ENCODE measurements at places on chromosomes 1 and 21.

DNA sequence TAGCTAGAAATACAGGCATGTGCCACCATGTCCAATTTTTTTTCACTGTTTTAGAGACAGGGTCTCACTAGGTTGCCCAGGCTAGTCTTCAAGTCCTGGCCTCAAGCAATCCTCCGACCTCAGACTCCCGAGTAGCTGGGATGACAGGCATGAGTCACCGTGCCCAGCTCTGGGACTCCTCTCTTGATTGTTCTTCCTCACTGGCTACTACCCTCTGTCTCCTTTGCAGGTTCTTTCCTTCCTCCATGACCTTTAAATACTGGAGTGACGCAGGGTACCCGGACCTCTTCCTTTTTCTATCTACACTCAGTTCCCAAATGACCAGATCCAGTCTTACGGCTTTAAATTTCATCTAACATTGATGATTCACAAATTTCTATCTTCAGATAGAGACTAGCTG is 34.9 kb downstream of the ASH1L start:
- no peak for DNase-seq

DNA sequence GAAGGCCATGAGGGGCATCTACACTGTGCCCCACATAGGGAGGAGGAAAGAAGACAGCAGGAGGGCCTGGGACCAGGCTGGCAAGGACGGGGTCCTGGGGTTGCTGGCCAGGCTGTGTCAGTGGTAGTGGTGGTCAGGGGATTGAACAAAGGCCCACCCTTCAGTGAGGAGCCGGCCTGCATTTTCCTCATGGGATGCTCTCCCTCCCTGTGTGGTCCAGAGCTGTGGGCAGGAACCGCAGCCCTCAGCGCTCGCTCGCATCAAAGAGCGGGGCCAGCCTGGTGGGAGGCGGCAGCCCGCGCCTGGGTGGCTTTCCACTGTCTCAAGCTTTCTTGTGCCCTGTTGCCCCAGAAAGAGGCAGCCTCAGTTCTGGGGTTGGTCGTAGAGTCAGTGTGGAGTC is 24.8 kb downstream of the LHX4 start:
- DNase-seq = no peak

DNA sequence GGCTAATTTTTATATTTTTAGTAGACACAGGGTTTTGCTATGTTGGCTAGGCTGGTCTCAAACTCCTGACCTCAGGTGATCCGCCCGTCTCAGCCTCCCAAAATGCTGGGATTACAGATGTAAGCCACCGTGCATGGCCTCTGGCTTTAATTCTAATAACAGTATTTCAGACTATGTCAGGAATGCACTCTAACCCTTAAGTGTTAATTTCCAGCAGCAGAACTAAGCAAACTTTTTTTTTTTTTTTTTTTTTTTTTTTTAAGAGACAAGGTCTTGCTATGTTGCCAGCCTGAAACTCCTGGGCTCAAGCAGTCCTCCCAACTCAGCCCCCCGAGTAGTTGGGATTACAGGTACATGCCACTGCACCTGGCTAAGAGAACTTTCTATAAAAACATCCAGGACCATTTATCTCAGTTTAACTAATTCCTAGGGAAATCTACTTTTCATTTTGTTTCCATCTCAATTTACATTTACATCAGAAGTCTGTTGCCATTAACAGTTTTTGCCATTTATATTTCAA is 6.5 kb downstream of the DCAF8 start:
- no peak for DNase-seq

- no peak for DNase-seq
Observed at GRCh38 chr1:196440711-196441110, 167.5 kb downstream of the KCNT2 start.

GRCh38 chr1:43934101-43934985 is 742 bp downstream of the ARTN start:
- no peak for DNase-seq

DNA sequence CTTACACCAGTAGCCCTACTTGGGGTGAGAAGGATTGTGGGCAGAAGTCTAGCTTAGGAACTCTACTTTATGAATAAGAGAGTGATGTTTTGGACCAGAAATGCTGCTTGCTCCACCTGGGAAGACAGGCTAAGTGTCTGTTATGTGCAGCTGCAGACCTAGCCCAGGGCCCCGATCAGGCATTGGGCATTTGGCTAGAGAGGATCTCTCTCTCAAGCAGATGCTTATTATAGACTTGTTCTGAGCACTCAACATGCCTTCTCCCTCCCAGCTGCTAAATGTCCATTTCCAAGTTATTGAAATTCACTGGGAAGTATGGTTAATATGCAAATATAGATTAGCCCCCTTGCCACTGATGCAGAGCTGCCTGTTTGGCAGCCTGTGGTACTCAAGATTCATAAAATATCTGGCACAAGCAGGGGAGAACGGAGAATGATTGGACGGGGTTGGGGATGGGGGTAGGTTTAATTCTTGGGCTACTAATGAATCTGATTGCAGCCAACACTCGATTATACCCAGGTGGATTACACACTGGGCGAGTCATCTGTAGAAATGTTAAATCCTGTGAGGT is 115.9 kb downstream of the KCND3 start:
- DNase-seq = no peak

GRCh38 chr1:158028969-158029368 is 35.5 kb downstream of the KIRREL1 start:
- no peak for DNase-seq

DNA sequence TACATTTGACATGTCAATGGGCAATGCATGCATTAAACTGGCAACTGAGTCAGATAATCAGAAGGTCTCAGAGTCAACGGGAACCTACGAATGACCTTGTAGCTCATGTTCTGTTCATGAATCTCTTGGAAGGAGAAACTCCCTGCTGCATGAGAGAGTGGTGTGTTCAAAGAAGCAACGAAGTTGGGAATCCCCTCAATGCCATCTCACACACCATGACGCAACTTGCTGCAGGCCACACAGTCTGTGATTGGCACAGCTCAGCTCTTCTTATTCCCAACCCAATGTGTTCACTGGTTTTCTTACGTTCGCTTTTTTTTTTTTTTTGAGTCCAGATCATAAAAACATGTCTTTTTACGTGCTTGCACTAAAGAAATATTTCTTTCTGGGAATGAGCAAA is 53.5 kb upstream of the PRDM2 start:
- DNase-seq = no peak

- DNase-seq = no peak
Observed at GRCh38 chr1:221122501-221122900, 243.3 kb downstream of the HLX start.

GRCh38 chr1:7505771-7506453 is 265.2 kb upstream of the VAMP3 start:
- DNase-seq = no peak

DNA sequence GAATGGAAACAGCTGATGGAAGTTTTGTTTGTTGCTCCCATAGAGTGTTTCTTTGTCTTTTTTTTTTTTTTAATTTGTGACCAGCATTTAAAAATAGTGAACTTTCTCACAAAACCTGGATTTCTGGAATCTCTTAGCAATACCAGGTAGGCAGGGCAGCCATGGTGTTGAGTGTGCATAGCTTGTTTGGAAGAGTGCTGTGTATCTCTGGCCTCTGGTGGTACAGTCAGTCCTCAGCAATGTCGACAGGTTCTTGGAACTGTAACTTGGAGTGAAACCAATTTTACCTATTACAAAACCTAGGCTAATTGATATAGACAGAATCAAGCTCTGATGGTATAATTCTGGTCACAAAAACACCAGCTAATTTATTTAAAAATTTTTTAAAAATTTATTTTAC is 6.7 kb downstream of the AADACL3 start:
- DNase-seq = no peak

DNA sequence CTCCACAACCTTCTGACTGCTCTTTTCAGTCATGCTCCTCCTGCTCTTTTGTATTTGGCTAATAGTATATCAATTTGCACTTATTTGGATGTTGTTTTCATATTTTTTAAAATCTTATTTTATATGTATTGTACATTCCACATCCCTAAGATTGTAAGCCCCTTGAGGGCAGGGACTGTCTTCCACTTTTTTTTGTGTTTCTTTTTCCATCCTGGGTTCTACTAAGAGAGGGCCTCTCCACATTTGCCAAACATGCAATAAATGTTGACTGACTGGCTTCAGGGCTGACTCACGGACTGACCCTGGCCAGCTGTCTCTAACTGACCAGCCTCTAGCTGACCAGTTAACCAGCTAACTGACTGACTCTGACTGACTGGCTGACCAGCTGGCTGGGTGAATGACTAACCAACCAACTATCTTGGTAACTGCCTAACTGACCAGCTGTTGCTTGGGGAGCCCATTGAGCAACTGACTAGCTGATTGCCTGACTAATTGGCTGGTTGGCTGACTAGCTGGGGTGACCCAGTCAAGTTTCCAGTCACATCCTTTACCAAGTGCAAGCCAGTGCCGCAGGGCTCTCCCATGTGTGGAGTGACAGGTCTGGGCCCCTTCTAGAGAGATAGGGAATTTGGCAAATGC is 16.1 kb downstream of the CSF1 start:
- no peak for DNase-seq

DNA sequence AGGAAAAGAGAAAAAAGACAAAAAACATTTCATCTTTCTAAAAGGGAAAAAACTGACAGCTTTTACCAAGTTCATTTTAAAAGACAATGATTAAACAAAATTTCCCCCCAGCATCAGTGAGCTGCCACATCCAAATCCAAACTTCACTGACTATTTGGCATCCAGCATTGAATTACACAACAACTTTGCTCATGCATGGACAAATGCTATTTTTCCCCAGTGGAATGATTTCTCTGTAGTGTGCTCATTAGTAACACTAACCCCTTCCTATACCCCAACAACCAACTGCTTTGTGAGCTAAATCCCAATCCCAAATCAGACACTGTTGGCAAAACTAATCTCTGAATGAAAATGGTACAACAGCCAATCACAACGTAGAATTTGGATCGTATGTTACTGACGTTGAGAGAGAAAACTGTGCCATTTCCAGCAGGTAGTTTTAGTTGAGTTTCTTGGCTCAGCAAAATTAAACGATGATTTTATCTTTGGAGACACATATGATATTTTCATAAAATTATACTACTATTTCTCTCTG is 37.9 kb downstream of the PIK3R3 start:
- DNase-seq = no peak

DNA sequence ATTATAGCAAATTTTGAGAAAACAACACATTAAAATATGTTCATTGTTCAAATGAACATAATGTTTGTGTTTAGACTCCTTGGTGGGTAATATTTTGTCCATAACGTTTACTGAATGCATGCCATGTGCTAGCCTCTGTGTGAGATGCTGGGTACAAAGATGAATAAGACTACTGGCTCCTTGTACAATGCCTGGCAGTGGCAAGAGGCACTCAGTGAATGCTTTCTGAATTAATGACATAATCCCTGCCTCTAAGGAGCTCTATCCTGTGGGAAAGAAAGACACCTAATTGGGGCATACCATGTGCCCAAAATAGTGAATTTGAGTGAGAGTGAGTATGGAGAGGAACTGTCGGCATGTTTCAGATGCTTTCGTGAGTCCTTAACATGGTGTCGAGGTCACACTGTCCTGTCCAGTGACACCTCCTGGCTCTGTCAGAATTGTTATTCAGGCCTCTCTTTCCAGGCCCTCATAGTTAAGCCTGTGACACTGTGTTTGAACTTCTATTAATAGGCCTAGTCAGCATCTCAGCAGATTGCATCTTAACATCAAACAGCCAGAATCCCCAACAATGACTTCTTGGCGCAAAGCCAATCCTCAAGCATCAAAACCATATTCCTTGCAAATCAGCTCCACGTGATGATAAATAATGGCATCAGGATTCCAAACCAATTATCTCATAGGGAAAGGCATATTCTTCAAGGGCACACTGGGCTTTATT is 32.8 kb upstream of the S1PR1 start:
- no peak for DNase-seq

DNA sequence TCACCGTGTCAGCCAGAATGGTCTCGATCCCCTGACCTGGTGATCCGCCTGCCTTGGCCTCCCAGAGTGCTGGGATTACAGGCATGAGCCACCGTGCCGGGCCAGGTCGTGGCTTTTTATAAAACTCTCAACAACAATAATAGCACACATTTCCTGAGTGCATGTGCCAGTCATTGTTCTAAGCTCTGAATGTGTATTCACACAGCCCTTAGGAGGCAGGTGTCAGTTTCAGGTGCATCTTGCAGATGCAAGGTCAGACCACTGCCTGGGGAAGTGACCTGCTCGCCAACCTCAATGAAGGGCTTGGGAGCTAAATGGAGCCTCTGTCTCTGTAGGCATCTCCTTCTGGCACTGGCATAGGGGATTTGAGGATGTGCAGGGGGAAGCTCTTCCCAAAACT is 1.6 kb upstream of the LEFTY2 start:
- no peak for DNase-seq

GRCh38 chr1:222161676-222162075 is 386.2 kb downstream of the HHIPL2 start:
- DNase-seq = no peak

GRCh38 chr1:158398818-158399514 is at the start of gene OR10T2:
Gene OR10T2, minus strand, starts transcription at chr1:158399466. Its CDS starts 0 bp downstream, at chr1:158399466.
- DNase-seq = no peak

GRCh38 chr1:54926970-54927369 is 40.0 kb upstream of the DHCR24 start:
- no peak for DNase-seq

GRCh38 chr1:88935522-88936222 is 44.3 kb upstream of the GTF2B start:
- DNase-seq = no peak

DNA sequence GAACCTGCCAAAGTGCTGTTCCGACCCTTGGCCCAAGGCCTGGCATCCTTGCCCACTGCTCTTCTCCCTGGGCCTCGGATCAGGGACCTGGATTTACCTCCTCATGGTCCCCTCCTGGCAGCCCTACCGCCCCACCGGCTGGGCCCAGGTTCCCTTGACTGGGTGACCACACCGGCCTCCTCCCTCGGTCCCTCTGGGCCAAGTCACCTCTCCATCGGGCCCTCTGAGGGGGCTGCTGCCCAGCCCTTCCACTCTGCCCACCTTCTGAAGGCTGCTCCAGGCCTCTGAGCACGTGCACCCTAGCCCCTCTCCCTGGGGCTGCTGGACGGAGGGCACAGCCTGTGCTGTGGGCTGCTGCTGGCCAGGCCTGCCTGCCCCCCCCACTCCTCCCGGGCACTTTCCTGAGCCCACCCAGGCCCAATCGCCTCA is 9.3 kb upstream of the MMEL1 start:
- no peak for DNase-seq

DNA sequence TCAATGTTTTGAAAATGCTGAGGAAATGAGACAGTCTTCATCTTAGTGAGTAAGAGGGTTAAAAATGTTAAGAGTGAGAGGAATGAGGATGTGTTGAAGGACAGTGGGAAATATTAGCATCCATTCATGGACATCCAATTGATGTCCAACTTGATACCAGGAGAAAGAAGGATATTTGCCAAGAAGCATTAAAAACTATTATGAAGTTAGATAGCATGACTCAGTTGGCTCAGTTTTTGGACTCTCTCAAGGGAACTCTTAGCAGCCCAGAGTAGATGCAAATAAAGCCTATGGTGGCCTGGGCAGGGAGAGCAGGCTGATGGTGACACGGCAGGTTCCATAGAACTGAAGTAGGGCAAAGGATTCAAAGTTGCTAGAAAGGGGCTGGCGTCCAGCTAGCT is 171.0 kb downstream of the ZZZ3 start:
- no peak for DNase-seq

DNA sequence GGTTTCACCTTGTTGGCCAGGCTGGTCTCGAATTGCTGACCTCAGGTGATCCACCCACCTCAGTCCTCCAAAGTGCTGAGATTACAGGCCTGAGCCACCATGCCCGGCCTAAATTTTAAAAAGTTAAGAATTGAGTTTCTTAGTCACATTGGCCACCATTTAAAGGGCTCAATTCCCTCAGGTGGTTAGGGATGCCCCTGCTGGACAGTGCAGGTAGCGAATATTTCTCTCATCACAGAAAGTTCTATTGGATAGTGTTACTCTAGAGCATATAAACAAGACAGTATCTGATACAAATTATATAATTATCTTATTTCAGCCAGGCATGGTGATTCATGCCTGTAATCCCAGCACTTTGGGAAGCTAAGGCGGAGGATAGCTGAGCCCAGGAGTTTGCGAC is 320.2 kb downstream of the ZP4 start:
- DNase-seq = no peak
